ENCODE measurements at places on chromosomes 12 and 14.
A peak's percentile ranks its signal among the peaks of the same experiment; 100 is the strongest.

GRCh38 chr12:59494617-59495016 lies 101.2 kb upstream of the SLC16A7 start:
- DNase-seq = no peak

GRCh38 chr12:110778833-110779577 lies 36.3 kb upstream of the PPP1CC start:
- no peak for DNase-seq

DNA sequence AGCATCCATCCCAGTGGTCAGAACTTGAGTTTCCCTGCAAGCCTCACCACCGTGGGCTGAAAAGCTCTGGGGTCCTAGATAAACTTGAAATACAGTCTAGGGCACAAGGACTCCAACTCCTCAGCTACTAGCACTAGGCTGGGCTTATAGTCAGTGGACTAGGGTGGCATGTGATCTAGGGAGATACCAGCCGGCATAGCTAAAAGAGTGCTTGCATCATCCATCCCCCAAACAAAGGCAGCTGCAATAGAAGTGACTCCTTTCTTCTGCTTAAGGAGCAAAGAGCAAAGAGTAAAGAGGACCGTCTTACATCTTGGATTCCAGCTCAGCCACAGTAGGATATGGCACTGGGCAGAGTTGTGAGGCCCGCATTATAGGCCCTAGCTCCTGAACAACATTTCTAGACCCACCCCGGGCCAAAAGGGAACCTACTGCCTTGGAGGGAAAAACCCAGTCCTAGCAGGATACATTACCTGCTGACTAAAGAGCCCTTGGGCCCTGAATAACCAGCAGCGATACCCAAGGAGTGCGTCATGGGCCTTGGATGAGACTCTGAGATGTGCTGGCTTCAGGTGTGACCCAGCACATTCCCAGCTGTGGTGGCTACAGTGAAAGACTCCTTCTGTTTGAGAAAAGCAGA lies 17.9 kb upstream of the SOS2 start:
- no peak for DNase-seq

- DNase-seq = no peak
Observed at GRCh38 chr12:117832459-117833457, 136.0 kb downstream of the KSR2 start.

DNA sequence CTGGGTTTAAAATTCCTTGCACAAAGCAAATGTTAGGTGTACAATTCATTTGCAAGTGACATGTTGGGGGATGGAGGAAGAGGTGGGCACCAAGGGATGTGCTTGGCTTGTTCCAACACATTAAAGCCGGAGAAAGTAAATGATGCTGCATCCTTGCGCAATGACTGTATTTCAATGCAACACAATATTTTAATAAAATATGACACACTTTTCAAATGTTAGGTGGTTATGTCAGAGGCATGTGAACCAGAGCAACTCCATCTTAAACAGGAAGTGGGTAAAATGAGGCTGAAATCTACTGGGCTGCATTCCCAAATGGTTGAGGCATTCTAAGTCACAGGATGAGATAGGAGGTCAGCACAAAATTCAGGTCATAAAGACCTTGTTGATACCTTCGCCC lies 53.6 kb upstream of the ARHGAP5 start:
- DNase-seq = no peak

- DNase-seq = no peak
Observed at GRCh38 chr12:6295094-6295811, 15.2 kb upstream of the PLEKHG6 start.

DNA sequence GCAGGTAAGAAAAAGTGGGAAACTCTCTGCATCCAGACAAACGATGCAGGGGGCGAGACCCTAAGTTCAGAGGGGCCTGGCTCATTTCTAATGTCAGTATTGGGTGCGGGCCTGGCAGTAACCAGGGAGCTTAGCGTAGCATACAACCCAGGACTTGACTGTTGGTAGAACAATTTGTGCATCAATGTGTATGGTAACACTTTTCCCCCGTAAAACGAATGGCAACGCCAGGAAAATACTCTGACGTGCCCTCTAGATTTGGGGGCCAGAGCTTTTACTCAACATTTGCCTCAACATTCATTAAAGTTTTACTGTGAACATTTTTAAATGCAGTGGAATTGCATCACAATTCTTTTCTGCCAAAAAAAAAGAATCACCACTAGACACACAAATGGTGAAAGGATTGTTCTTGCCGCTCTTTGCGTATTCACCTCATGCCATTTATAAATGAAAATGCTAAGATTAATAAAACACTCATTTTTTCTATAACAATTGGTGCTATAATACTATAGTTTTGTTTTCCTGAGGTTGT lies 867 bp downstream of the RHOJ start:
- DNase-seq = no peak

- no peak for DNase-seq
Observed at GRCh38 chr14:52333108-52333507, 19.0 kb downstream of the PTGER2 start.

DNA sequence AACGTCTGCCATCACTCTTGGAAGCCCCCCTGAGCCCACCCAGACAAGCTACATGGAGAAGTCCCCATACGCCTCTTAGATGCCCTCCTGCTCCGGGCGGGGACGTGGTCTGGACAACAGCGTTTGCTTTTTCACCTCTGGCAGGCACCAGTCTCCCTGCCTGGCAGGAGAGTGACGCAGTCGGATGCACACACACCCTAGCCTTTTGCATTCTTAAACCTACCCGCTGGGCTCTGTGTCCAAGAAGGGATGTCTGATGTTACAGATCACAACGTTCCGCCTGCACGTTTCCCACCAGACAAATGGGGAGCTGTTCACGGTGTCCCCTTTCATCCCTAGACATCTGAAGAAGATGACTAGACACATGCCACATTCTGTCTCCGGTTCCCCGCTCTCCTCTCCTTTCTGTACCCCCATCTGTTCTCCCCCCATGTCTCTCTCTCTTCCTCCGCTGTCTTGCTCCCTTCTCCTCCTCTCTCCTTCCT lies 100.2 kb downstream of the RIMBP2 start:
- no peak for DNase-seq

GRCh38 chr12:52175371-52176350 lies 16.2 kb downstream of the KRT80 start:
- DNase-seq = peak; percentile 19

GRCh38 chr12:56296295-56296694 lies 3.8 kb downstream of the CS start:
- no peak for DNase-seq

- no peak for DNase-seq
Observed at GRCh38 chr12:117273091-117273490, 82.8 kb upstream of the FBXO21 start.

- no peak for DNase-seq
Observed at GRCh38 chr12:64740646-64741045, 18.6 kb downstream of the GNS start.

- DNase-seq = no peak
Observed at GRCh38 chr12:15152868-15153267, 68.3 kb downstream of the RERG start.

GRCh38 chr12:68294251-68294650 lies 37.9 kb downstream of the MDM1 start:
- no peak for DNase-seq

DNA sequence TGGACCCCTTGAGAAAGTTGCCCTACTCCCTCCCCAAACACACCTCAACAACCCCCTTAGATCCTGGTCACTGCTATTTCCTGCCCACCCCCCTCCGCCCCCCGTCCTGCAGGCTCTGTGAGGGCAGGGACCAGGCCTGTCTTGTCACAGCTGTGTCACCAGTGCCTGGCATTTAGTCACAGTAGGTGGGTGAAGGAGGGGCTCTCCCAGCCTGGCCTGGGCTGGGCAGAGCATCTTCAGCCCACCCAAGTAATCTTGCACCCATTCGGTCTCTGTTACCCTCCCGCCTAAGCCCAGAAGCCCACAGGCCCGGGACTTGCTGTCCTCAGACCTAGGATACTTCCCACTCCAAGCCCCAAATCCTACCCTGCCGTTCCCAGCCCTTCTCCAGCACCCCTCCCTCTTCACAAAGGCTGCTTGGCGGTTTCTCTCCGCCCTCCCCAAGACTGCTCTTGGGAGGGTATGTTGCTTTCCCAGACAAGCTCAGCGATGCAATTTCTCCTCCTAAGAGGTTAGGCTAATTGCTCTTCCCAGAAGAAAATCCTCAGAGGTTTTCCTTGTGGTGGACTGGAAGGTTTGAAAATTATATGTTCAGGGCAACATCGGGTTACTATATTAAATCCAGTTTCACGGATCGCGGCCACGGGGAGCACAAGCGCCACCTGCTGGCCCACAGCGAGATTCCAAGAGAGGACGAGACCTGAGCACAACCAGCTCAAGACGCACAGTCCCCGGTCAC lies 50.8 kb upstream of the ZFP36L1 start:
- peak; percentile 17 for DNase-seq

DNA sequence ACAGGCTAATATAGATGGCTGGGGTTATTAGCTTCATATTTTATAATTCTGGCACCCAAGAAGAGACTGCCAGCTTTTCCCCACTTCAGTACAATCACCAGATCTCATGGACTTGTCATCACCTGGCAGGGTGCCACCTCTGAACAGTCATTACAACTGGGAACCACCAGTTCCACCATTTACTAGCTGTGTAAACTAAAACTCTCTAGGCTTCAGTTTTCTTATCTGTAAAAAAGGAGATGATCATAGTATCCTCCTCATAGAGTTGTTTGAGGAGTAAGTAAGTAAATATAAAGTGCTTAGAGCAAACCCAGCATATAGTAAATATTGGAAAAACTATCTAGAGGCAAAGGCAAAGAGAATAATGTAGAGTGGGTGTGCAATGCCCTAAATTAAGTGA lies 19.3 kb downstream of the CPNE8 start:
- DNase-seq = no peak

DNA sequence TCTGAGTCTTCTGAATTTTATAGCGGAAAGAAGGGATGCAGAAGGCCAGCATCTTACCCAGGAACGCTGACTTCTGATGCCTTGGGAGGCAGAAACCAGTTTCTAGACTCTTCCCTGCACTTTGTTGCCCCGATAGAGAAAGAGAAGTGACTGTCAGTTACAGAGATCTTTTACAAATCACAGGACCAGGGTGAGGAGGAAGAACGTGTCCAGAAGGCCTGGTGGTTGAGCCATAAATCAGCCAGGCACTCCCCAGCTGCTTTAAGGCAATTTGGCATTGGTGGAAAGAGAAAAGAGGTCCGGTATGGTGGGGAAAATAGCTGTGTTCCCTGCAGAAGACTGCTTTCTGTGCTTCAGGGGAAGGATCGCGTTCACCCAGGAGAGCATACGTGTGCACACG lies 88.7 kb upstream of the KCNA1 start:
- DNase-seq = no peak

GRCh38 chr12:72330301-72330700 lies 58.1 kb downstream of the TRHDE start:
- DNase-seq = no peak

GRCh38 chr14:65255583-65256461 lies 153.5 kb upstream of the MAX start:
- peak; percentile 75 for DNase-seq

- DNase-seq = no peak
Observed at GRCh38 chr12:3935078-3935477, 61.9 kb upstream of the PARP11 start.

DNA sequence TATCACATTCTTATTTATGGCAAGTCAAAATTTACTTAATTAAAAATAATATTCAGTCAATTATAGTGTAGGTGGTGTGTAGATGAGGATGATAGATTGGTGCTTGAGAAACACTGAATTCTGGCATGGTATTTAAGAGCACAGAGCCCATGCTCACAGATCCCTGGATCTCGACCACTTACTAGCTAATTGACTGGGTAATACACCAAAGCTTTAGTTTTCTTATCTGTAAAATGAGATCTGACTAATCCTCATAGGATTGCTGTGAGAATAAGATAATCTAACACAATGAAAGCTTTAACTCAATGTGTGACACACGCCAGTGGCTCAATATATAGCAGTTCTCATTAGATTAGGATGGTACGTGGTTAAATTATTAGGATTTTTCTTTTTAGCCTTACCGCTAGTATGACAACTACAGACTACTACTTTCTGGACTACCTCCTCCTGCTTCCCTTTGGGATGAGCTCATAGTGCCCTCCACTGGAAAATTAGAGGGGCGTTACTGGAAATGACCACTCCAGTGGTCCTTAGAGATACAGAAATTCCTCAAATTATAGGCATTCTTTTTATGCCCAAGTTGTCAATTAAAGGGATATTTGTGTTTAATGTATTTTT lies 482.8 kb upstream of the TBX3 start:
- DNase-seq = no peak

GRCh38 chr12:110762891-110763290 lies 20.2 kb upstream of the PPP1CC start:
- DNase-seq = no peak

- no peak for DNase-seq
Observed at GRCh38 chr14:90423166-90423565, 26.3 kb downstream of the CALM1 start.

DNA sequence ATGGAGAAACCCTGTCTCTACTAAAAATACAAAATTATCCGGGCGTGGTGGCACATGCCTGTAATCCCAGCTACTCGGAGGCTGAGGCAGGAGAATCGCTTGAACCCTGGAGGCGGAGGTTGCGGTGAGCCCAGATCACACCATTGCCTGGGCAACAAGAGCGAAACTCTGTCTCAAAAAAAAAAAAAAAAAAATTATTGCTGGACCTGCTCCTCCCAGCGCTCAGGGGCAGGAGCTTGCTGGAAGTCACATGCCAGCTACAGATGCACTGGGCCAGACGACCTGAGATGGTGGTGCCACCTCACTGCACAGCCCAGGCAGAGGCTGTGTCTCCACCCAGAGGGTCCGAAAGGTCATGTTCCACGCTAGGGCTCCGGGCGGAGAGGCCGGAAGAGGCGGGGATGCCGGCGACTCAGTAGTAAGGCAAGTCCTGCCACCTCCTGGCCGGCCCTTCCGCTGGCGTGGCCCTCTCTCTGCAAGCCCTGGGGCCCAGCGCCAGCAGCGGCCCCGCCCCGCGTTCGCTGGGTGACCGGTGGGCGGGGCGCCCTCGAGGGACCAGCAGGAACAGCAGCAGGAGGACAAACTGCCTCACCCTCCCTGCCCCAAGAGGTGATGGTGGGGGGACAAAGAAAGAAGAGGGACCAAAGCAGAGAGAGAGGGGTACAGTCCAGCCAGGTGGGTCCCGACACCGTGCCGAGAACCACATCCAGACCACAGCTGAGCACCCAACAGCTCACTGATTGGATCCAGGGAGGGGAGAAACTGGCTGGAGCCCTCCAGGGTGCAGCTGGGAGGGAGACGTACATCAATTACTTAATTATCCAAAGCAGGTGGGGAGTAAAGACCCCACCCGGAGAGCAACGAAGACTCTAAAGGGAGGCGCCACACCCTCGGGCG lies 3.6 kb upstream of the RHOF start:
- no peak for DNase-seq

- no peak for DNase-seq
Observed at GRCh38 chr14:98146416-98146815, 1125.6 kb downstream of the BCL11B start.
